Activated CD8-positive, alpha-beta T cell treated with anti-CD3 and anti-CD28 coated beads, Interleukin-2, amount 10 ng/mL, durations not matched to agents 7 days and 5 days (primary cell): ENCODE measurements at places on chromosomes 3 and 15. TPM values are rescaled to one million over a fixed set of nuclear protein-coding genes. Genes with fewer than 3 reads are reported as not detected.

GRCh38 chr3:171172070-171172469 is 145.6 kb upstream of the SLC2A2 start:
- DNase-seq, result no peak

- no peak for DNase-seq
These were observed 75.7 kb downstream of the GMPS start for GRCh38 chr3:155946178-155946577.

DNA sequence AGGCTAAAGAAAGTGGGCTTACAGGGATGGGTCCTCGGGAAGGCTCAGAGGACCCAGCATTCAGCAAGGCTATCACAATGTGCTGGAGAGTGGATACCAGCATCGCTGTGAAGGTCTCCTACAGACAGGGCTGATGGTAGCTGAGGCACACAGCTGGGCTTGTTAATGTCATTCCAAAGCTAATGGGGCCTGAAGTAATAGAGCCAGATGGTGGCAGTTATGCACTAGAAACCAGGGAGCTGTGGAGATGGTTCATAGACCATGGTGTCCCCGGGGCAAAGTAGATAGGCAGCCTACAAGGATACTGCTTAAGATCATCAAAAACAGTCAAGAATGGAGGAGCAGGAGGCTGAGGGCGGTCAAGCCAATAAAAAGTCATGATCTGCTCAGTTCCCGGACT is 24.8 kb upstream of the BOC start:
- no peak for DNase-seq

DNA sequence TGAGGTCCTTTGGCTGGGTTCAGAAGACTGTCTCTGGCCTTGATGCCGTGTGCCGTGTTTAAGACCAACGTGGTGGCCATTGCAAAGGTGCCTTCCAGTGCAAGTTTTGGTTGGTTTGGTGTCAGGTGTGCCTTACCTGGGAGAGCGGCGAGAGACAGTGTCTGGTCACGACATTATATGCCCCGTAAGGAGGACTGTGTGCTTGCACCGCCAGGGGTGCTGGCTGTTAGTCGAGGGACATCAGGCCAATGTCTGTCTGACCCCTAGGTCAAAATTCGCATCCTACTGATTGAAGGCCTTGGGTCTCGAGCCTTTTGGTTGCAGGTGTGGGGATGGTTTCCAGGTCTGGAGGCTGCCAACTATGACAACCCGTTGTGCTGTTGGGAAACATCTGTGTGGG is 111.9 kb downstream of the SNRPN start:
- no peak for DNase-seq

APBA2 gene
- total RNA-seq, result 29.5 TPM
